GM23248 (cell line): ENCODE measurements at places on chromosomes 13 and 19. TPM values are rescaled to one million over a fixed set of nuclear protein-coding genes. Genes with fewer than 3 reads are reported as not detected.

ZNF835 gene
- 0.09 TPM in 1 of 2 replicates, not detected in the other for polyA plus RNA-seq

DDX49 gene
- 53.4 and 56.5 TPM in 2 replicates for polyA plus RNA-seq

TEAD2 gene
- polyA plus RNA-seq = 7.1 and 7.8 TPM in 2 replicates

OR7C1 gene
- polyA plus RNA-seq = not detected in 2 replicates

RPS19 gene
- polyA plus RNA-seq = 2,308 and 2,316 TPM in 2 replicates

ZNF578 gene
- 1.3 TPM in 2 replicates for polyA plus RNA-seq

KLC3 gene
- polyA plus RNA-seq = not detected in 2 replicates

METTL21C gene
- polyA plus RNA-seq = not detected in 2 replicates

PIBF1 gene
- polyA plus RNA-seq = 14.8 and 17.0 TPM in 2 replicates

KLF5 gene
- 5.6 and 7.1 TPM in 2 replicates for polyA plus RNA-seq

KLHL1 gene
- not detected in 2 replicates for polyA plus RNA-seq

GRCh38 chr19:18603958-18604819, 2.4 kb downstream of the CRLF1 start:
- DNase-seq = no peak

- no peak for DNase-seq
Observed at GRCh38 chr13:95793781-95794180, 116.8 kb downstream of the DNAJC3 start.

DNA sequence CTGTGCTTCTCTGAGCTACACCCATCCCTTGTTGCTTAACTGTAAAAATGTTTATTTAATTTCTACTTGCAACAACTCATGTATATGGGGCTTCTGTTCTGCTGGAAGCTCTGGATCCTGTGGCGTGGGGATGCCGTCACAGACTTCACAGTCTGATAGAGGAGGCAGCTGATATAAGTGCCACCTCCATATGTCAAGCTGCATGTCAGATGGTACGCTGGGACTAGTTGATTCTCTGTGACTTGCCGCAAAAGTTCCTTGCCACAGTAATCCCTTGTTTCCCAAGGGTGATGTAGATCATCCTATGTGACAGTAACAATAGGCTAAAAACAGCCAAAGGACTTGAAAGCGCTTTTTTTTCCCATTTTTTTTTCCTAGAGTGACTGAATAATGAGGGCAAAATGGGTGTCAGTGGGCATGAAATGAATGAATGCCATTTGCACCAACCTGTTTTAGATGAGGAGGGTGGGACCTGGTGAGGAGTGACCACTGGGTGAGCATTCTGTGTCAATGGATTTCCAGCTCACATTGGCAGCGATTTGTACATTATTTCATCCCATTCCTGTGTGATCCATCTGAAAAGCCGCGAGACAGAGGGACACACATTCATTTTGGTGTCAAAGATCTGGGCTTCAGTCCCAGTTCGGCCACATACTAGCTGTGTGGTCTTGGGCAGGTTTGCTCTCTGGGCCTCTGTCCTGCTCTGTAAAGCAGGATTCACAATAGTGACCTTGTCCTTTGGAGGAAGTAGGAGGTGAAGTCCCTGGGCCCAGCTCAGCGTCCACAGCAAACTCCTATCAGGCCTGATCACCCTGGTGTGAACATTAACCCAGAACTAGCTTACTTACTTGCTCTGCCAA, 88.9 kb upstream of the RNF113B start:
- peak; percentile 43 for DNase-seq

GRCh38 chr19:7428651-7429113, 60.2 kb downstream of the PEX11G start:
- no peak for DNase-seq

- no peak for DNase-seq
Observed at GRCh38 chr19:943551-944170, 17.8 kb downstream of the ARID3A start.

DNA sequence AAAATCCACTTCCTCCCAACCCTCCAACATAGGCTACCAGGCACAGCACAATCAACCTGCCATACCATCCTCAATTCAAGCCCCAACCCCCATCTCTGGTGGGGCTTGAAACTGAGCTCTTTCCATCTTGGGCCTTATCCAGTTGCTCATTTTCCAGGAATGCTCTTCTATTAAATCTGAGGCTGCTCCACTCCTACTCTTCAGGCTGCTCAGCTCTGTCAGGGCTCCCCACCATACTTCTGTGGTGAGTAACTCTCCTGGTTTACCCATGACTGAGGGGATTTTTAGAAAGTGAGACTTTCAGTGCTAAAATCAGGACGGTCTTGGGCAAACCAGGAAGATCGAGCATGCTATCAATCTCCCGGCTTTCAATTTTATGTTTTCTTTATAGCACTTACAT, 512.8 kb downstream of the LMO7 start:
- peak; percentile 87 for DNase-seq

DNA sequence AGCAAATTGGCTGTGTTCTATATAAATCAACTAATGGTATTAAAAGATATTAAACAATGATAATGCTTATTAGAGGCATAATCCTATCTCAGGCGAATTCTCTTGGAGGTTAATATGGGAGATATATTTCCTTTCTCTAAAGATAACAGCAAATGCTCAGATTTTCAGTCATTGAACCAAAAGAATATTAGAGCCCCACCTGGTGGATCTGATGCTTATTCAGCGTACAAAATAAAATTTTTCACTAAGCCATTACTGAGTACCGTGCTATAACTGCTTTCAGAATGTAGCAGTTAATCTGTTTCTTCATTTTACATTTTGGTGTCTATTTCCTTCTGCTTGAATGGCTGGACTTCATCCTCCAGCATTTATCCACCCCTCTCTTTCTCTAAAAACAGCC, 143.3 kb upstream of the IPO5 start:
- peak; percentile 51 for DNase-seq

DNA sequence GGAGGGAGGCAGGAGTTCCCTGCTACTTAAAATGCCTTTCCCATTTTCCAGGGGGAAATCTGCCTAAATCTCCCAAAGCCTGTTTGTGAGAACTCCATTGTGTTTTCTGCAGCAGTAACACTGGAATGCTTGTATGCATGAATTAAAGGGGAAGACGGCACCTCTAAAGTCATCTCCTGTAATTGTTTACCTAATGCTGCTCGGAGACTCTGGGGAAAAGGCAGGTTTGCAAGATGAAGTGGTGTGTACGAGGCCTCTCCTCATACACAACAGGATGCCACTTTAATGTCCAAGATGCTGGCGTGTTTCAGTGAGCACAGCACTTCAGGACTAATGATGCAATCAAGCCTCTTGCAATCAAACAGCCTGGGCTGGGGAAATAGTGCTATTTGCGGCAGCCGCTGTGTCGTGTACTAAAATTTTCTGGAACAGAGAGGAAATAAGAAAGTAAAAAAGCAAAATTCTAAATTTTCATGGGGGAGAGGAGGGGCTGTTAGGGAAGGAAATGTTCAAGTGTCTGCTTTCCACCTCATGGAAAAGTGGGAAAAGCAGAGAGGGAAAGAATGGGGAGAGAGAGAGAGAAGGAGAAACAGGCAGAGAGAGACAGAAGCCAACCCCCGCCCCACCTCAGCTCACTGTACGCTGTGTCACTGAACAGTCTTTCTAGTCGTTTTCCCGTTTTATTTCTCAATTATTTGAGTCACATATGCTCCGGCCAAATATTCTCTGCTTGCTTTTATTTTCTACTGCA, 32.9 kb downstream of the TSHZ3 start:
- peak; percentile 91 for DNase-seq

DNA sequence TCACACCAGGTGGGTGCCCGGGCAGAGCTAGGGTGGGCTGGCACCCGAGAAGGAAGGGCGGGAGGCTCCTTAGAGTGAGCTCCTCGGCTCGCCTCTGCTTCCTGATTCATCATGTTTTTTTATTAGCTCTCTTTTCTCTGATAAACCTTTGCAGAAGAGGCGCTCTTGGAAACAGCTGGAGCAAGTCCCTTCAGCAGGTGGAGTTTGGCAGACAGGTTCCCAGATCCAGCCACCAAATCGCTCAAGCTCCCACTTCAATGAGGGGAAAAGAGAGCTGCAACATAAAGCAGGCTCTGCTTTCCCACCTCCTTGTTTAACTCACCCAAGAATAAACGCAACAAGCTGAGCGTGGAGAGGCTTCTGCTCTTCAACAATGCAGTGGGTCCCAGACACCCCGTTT, 244.8 kb downstream of the TSHZ3 start:
- DNase-seq = no peak

- no peak for DNase-seq
Observed at GRCh38 chr19:35403116-35403760, 32.4 kb downstream of the GPR42 start.

DNA sequence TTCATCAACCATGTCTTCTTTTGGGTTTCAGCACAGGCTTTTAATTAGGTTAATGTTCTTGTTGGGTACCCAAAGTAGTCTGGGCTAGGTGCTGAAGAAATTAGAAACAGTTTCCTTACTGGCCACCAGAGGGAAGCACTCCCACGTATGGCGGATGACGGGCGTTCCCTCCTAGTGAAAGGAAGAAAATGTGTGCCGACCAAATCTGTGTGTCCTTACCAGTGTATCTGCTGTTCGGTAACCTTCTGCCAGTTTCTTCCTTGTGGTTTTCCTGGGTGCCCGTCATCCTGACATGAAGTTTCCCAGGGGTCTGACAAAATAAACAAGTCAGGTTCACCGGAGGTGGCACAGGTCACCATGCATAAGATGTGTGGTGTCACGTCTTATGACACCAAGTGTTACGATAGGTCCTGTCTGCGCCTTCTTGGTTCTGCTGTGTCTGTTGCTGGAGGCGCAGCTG, 6.0 kb upstream of the WDR88 start:
- DNase-seq = peak; percentile 85

DNA sequence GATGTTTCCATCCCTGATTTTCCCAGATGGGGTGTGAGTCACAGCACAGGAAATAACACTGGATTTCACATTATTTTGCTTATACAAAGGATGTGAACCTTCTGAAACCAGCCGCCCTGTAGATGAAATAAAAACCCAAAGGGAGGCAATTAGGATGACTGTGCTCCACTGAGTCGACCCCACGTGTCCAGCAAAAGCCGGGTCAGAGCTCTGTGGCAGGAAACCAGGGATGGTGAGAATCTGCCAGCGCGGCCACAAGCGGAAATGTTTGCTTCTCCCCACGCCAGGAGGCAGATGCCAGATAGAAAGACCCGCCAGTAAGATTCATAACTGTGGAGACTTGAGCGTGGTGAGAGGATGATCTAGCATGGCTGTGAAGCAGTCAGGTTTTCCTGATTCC, 764.4 kb downstream of the LIG4 start:
- peak; percentile 98 for DNase-seq

GRCh38 chr19:56086671-56087430, 34.2 kb downstream of the ZNF787 start:
- DNase-seq = no peak

- no peak for DNase-seq
Observed at GRCh38 chr13:93172109-93172508, 54.5 kb upstream of the GPC6 start.

DNA sequence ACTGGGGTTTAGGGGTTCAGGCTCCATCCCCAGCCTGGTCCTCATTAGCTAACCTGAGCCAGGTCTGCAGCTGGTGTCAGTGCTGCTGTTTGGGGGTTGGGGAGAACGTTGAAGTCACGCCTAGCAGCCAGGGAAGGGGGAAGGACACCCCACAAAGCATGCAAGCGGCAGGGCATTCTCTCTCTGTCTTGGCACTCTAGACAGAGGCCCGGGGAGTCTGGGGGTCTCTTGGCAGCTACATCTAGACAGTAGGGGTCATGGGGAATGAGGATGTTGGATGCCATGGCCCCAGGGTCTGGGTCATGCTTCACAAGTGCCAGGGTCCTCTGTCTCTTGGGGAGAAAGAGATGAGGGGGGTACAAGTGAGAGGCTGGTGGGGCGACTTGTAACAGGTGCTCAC, 2.6 kb downstream of the ERICH4 start:
- no peak for DNase-seq

DNA sequence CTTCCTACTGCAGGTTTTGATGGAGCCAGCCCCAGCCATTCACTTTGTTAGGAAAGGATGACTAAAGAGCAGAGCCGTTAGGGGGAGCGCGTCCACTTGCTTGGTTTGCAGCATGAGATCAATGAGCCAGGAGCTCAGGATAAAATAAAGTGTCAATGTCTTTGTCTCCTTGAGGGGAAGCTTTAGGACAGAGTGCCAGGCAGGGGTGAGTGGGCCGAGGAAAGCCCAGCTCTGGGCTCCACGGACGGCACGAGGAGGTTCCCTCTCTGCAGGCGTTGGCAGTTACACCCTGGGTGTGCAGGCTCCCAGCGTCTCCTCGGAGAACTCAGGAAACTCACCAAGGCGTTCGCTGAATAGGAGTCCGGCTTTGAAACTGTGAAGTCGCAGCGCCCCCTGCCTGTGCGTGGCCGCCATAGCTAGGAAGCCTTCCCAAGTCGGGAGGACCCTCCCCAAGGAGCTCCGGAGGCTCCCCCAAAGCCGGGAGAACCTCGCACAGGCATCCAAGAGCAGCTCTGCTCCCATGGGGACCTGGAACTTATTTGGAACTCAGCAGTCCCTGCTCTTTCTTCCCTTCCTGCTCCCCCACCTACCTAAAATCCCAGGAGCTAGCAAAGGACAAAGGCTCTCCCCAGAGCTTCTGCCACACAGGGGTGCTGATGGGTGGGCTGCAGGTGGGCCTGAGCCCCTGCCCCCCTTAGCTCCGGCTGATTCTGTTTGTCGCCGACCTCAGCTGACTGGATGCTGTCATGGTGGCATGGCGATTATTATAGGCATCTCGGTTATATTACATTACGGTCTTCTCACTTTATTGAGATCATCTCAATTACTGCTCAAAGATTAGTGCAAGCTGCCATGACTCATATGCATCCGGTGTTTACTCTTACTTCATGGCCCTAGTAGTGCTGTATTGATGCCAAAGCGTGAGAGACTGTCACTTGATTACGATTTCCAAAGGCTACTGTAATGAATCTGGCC, 34.4 kb downstream of the GSX1 start:
- DNase-seq = peak; percentile 91

GRCh38 chr19:8666814-8667405, 31.7 kb downstream of the ACTL9 start:
- DNase-seq = no peak
